Epithelial cell of proximal tubule (primary cell): ENCODE measurements at places on chromosomes 1 and 21.
A peak's percentile ranks its signal among the peaks of the same experiment; 100 is the strongest.

DNA sequence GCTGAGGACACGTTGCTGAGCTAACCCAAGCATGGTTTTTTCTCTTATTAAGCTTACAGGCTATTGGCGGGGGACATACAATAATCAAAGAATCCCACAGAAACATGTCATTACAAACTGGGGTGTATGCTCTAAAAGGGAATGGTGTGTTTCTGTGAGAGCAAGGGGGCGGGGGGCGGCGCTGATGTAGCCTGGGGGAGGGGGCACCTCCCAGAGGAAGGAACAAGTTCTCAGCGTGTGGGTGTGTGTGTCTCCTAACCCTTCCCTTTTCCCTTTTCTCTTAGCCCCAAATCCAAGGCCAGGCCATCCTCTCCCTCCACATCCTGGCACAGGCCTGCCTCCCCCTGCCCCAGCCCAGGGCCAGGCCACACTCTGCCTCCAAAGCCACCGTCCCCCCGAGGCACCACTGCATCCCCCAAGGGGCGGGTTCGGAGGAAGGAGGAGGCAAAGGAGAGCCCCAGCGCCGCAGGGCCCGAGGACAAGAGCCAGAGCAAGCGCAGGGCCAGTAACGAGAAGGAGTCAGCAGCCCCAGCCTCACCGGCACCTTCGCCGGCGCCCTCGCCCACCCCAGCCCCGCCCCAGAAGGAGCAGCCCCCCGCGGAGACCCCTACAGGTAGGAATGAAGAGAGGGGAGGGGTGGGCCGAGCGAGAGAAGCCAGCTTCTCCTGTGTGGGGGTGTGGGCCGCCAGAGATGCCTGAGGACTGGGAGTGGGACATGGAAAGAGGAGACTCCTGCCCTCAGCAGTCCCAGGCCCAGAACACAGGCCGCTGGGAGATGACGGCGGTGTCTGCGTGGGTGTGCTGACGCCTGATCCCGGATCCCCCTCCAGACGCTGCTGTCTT is 21.9 kb downstream of the MAP7D1 start:
- DNase-seq, result no peak

- DNase-seq, result no peak
Observed at GRCh38 chr1:216722821-216723220, 408 bp downstream of the ESRRG start.

DNA sequence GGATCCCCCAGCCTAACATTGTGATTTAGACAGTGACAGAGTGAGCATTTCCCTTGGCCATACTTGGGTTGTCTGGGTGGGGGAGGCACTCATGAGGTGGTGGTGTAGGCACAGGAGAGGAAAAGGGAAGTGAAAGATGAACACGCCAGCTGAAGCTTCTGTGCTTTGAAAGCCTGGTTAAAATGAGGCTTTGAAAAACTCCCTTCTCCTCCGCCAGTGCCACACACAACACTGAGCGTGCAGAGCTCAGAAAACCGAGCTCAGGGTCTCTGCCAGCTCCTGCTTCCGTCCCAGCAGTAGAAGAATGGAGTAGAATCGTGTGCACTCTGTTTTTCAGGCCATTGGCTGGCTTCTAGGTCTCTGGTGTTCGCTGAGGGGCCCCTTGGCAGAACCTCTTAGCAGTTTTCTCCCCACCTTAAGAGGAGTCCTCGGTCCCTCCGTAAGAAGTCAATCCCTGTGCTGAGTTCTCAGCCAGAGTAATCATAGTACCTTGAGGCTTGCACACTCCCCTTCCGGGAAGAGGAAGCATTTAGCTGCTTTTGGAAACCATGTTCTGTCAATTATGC is 12.9 kb downstream of the PLEKHM2 start:
- no peak for DNase-seq

DNA sequence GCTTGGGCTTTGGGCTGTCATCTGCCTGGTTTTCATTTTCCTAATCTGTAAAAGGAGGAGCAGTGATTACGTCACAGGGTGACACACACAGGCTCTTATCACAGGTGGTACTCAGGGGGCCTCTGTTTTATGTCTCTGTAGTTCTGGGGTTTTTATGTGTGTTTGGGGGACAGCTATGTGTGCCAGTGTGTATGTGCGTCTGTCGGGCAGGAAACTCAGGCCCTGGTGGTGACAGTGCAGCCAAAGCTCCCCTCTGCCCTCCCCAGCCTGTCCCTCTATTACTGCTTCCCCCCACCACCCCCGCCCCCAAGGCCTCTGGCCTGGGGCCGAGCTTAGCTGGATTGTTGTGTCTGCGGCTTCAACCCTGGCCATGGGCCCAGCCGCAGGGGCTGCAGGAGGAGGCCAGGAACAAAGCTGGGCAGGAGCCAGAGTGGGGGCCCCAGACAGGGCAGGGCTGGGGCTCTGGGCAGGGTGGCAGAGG is 13.3 kb downstream of the MFAP2 start:
- no peak for DNase-seq

DNA sequence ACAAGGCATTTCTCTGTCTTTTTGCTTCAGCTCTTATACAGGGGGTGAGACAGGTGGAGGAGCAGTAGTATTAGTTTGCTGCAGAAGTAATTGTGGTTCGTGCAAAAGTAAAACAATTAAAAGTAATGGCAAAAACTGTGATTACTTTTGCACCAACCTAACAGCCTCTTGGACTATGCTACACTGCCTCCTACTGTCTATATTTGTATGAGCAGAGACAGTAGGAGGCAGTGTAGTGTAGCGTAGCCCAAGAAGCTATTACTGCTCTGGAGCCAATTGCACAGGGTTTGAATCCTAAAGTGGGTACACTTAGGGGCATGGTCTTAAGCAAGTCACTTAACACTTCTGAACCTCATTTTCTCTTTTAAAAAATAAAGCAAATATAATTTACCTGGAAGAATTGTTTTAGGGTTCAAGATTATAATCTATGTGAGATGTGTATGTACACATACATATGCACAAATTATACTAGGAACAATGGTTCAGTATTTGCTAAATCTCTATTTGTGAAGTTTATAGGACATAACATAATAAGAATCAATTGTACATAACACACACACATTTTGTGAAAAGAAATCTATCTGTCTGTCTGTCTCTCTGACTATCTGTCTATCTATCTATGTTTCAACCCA is 103.8 kb downstream of the BRINP3 start:
- no peak for DNase-seq

GRCh38 chr1:8142955-8143629 is 117.0 kb upstream of the ERRFI1 start:
- no peak for DNase-seq

GRCh38 chr1:228691926-228692325 is 43.4 kb upstream of the RHOU start:
- peak; percentile 26 for DNase-seq

- DNase-seq, result no peak
Observed at GRCh38 chr1:47926461-47926999, 70.7 kb downstream of the TRABD2B start.

- DNase-seq, result no peak
Observed at GRCh38 chr1:25684216-25684965, 67.8 kb downstream of the MAN1C1 start.

GRCh38 chr1:6523566-6523965 is 30.7 kb downstream of the NOL9 start:
- no peak for DNase-seq

GRCh38 chr1:102498929-102499328 is 502.2 kb upstream of the OLFM3 start:
- DNase-seq, result no peak

GRCh38 chr1:12173041-12173509 is 6.3 kb downstream of the TNFRSF1B start:
- no peak for DNase-seq

DNA sequence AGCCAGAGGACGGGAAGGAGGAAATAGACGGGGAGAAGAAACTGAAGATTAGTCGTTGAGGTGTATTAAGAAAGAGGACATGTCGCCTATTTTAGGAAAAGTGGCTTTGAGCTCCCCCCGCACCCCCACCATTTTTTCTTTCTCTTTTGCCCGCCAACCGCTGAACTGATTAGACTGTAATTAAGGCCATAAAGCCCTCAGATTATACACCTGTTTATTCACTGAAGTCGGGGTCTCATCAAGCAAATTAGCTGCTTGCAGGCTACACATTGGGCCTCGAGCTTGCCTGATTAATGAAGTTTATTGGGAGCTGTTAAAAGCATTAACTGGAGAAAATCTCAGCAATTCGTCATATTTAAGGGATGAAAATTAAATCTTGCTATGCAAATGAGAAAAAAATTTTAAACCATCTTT is 119.4 kb upstream of the RRP15 start:
- DNase-seq, result no peak

- DNase-seq, result peak; percentile 33
Observed at GRCh38 chr1:31549809-31550620, 26.3 kb upstream of the TINAGL1 start.

- DNase-seq, result no peak
Observed at GRCh38 chr1:152252157-152252556, 28.2 kb upstream of the HRNR start.

- DNase-seq, result no peak
Observed at GRCh38 chr1:31479811-31480210, 66.8 kb downstream of the SERINC2 start.

- DNase-seq, result no peak
Observed at GRCh38 chr1:150563340-150564038, 14.3 kb downstream of the ADAMTSL4 start.

- DNase-seq, result no peak
Observed at GRCh38 chr1:30908696-30909364, at the start of gene SDC3. TSS of gene SDC3 (minus strand) at chr1:30908758. CDS start at chr1:30908586, 172 bp downstream.

- DNase-seq, result no peak
Observed at GRCh38 chr1:47232187-47232874, at the start of gene TAL1. TSS of gene TAL1 (minus strand) at chr1:47232225. CDS start at chr1:47225888, 6,337 bp downstream.

GRCh38 chr1:7948960-7949359 is 8.3 kb upstream of the TNFRSF9 start:
- peak; percentile 66 for DNase-seq

GRCh38 chr1:3700631-3701030 is 48.3 kb downstream of the TP73 start:
- no peak for DNase-seq

DNA sequence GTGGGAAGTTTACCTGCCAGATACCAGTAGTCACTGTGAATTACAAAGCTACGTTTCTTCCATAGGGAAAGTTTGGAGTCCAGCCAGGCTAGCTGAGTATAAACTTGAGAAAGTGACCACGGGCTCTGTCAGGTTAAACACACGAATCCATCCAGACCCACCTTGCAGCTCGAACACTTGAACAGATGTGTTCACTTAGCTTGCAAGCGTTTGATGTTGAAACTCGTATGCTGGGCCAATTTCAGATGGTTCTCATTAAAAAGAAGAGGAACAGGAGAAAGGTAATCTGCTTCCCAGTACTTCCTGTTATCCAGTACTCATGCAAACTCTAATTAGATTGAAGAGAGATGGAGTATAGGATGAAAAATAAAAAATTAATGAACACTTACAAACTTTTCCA is 636.4 kb downstream of the SMYD3 start:
- no peak for DNase-seq

DNA sequence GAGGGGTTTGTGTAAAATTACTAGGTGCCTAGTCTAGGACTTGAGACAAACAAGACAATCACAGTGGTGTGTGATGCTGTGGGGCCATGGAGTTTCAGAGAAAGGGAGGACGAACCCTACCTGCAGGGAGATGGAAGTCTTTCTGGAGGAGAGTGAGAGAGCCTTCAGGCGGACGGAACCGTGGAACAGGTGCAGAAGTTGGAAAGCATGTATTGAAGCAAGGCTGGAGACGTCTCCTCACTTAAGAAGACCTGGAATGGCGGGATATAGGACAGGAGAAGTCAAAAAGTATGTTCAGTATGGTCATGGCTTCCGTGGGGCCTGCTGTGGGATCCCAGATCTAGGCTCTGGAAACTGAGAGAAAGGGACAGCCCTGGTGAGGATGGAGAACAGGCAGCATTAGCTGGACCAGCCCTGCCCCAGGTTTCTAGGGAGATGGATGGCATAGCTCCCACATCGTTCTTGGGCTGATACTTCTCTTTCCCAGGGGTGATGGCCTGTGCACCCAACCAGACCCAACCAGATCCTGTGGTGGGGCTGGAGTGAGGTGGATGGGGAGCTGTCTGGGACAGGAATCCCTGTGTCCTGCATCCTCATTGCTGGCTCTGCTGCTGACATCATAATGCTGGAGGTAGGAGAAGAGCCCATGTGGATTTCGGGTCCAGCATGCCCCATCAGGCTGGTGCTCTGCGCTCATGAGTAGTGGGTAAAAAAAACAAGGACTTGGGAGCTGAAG is 15.0 kb upstream of the LRP8 start:
- no peak for DNase-seq

GRCh38 chr21:43275421-43276211 is 106.8 kb downstream of the CRYAA start:
- DNase-seq, result no peak

GRCh38 chr1:97603776-97604175 is 317.1 kb downstream of the DPYD start:
- DNase-seq, result no peak

DNA sequence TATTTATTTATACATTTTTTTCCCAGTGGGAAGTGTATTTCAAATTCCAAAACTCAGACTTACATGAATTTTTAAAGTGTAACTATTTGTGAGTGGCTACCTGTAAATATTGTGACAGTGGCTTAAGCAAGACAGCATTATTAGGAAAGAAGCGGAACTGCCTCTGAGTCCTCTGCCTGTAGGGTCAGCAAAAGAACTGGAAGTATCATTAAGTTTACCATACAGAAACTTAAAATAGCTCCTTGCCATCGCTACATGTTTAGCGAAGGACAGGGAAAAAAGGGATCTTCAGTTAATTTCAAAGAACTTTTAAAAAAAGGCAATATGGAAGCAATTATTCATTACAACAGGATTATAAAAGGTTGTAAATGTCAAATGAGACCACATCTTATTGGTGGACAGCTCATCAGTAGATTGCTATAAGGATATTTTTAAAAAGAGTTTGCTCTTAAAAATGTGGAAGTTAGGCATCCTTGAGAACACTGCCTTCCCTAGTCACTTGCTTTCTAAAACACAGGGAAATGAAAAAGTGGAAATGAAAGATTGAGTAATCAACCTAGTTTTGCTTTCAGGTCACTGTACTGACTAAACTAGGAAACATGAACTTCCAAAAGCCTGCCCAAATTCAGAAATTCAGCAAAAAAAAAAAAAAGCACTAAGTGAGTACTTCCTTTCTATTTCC is 39.2 kb downstream of the NSL1 start:
- DNase-seq, result no peak

DNA sequence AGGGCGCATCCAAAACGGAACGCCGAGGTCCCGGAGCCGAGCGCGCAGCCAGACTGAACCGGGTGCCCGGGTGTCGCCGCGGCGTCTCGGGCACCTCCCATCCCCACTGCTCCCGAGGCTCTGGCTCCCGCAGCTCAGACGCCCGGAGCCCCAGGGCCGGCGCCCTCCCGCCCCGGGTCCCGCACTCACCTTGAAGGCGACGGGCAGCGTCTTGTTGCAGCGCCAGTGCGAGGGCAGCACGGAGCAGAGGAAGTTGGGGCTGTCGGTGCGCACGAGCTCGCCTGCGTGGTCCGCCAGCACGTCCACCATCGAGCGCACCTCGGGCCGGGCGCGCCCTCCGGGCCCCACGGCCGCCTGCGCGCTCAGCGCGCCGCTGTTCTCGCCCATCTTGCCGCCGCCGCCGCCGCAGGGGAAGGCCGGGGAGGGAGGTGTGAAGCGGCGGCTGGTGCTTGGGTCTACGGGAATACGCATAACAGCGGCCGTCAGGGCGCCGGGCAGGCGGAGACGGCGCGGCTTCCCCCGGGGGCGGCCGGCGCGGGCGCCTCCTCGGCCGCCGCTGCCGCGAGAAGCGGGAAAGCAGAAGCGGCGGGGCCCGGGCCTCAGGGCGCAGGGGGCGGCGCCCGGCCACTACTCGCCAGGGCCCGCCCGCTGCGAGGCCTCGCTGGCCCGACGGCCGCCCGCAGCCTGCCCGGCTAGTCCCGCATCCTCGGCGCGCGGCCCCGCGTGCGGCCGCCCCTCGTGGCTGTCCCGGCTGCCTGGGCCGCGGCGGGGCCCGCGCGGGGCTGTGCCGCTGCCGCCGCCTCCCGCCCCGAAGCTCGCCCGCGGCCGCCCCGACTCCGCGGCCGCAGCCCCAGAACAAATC is 447 bp downstream of the RUNX3 start:
- no peak for DNase-seq
